Activated naive CD8-positive, alpha-beta T cell treated with anti-CD3 and anti-CD28 coated beads, Interleukin-2, amount 10 ng/mL, durations not matched to agents 7 days and 5 days (primary cell): ENCODE measurements at places on chromosomes 6 and 20. TPM values are rescaled to one million over a fixed set of nuclear protein-coding genes. Genes with fewer than 3 reads are reported as not detected.
A peak's percentile ranks its signal among the peaks of the same experiment; 100 is the strongest.

GRCh38 chr20:45254383-45255262 is at the start of gene SLPI:
Gene SLPI (minus strand): TSS chr20:45254564. CDS start chr20:45254543, 21 bp downstream.
- DNase-seq, result no peak

DNA sequence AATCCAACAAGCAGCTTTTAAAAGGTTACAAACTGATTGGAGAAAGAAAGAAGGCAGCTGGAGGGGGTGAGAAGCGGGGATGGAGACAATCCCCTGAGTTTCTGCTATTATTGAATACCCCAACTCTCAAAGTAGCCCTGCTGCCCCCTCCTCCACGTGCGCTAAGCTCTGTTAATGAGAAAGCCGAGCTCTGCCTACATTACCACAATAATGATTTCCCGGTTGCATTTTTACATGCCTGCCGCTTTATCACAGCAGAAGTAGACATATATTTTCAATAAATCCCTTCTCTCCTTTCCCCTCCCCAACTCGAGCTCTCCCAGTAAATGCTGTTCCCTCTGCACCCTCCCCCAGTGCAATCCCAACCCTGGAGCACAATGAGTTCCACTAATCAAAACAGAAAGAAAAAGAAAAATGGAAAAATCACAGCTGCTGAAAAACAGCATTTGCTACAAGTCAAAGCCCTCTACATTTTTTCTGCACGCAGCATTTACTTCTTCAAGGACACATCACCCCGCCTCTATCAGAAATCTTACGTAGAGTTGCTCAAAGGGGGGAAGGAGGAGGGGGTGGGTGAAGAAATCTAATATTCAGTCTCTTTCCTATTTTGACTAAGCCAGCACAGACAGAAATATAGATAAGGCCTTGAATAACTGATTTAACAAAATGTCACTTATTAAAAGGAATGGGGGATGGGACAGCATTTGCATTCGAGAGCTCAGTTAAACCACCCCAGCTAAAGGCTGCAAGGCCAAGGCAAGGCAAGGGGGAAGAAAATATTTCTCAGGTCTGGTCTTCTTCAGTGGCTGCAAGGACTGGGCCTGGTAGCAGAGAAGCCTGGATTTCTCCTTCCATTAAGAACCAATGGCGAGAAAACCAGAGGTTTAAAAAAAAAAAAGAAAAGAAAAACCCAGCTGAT is 10.7 kb downstream of the TRERF1 start:
- DNase-seq, result no peak

DNA sequence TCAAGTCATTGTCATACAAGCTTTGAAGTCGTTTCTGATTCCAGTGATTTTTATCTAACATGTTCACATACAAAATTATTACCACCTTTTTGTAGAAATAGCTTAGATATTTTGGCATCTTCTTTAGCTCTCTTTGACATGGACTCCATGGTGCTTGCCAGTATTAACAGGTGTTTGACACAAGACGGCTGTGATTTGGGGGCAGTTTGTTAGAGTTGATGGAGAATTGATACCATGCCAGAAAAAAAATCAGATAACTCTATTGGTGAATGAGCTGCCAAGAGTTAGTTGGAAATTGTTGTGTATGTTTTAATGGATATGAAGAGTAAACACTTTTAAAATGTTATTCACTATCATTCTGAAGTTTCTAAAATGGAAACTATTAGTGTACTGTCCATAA is 146.6 kb upstream of the LAMP5 start:
- DNase-seq, result no peak

- no peak for DNase-seq
Observed at GRCh38 chr20:51651921-51652549, 109.5 kb upstream of the NFATC2 start.

DNA sequence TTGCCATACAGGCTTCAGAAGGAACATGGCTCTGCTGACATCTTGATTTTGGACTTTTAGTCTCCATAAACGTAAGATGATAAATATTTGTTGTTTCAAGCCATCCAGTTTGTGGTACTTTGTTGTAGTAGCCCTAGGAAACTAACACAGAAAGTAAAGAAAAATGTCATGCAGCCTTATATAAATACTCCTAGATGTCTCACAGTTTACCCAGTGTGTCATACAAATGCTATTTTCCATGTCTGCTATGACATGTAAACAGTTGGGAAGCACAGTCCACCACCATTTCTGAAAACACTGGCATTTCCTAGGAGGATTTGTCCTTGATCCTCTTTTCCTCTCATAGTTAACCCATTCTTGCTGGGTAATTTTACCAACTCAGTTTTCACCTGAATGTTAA is 30.6 kb upstream of the ME1 start:
- DNase-seq, result no peak

DNA sequence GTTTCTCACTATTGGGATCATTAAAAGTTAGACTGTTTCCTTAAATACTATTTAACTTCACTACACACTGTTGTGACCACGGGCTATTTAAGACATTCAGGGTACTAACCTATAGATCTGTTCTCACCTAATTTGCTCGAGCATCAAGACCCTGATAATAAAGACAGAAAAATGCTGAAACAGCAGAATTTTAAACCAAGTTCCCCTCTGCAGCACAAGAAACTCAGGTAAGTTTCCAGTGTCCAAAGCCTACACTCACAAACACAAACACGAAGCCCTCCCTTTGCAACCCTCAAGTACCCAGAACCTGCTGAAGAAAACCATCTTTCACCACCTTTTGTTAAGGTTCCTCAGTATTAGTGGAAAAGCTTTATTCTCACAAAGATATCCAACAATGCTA is 4.0 kb downstream of the SNX5 start:
- no peak for DNase-seq

GRCh38 chr6:80174900-80175572 is 68.6 kb downstream of the BCKDHB start:
- DNase-seq, result no peak

- DNase-seq, result peak; percentile 64
Observed at GRCh38 chr20:1674361-1674760, 16.8 kb upstream of the SIRPG start.

DNA sequence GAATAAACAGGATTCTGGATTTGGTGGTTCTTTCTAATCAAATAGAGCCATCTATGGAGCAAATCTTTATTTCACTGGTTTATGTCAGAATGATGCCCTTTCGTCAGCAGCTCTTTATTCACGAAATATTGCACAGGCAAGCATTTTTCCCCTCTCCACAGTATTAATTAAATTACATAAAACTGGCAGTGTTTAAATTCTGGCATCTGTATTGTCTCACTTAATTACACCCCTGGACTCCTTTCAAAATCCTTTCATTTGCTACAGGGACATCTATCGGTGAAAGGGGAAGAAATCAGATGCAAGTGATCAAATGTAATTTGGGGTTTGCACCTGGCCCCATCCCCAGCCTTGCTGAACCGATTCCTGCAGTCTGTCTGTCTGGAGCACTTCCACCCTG is 801.9 kb downstream of the QKI start:
- no peak for DNase-seq

DNA sequence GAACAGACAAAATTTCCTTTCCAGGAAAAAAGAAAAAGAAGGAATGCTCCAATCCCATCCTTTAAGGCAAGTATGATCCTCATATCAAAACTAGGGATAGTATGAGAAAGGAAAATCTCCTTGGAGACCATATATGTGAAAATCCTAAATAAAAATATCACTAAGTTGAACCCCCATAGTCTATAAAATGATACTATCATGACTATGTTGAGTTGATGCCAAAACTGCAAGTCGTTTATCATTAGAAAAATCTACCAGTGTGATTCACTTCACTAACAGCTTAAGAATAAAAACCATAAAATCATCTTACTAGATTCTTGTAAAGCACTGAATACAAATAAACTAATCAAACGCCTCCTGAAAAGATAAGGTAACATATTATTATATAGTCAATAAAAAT is 76.6 kb upstream of the STXBP5 start:
- DNase-seq, result no peak

DNA sequence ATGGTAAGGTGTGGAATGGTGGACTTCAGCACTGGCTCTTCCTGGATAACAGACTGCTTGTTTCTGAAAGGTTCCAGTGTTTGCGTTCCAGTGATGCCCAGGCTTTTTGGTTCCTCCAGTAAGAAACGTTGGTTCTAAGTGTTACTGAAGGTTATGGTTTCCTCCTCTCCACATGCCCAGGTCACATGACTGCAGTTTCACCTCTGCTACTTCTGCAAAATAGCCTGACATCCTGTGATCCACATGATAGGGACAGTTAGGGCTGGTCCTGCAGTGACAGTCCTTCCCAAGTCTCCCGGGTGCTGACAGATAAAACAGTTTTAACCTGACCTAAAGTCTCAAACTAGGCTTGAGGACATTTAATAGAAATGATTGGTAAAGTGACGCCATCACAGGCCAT is 132.2 kb upstream of the CST7 start:
- DNase-seq, result no peak

DNA sequence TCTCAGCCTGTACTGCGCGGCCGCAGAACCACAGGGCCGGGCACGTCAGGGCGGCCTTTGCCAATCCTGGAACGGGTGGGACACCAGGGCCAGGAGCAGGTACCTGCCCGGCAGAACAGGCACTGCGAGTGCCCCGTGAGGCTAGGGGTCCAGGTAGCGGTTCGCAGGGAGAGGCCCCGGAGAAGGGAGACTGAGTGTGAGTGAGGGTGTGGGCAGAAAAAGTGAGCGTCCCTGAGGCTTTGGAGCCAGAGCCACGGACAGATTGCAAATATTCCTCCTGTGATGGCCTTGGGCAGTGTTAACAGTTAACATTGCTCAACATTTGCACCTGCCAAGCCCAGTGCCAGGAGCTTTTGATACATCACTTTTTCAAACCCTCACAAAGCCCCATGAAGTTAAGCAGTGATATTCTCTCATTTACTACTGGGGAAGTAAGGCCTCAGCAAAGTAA is 491 bp downstream of the GNMT start:
- no peak for DNase-seq

- DNase-seq, result peak; percentile 57
Observed at GRCh38 chr6:7541175-7542064, at the start of gene DSP. Gene DSP (plus strand): TSS chr6:7541671. CDS start chr6:7541916, 245 bp downstream.

DNA sequence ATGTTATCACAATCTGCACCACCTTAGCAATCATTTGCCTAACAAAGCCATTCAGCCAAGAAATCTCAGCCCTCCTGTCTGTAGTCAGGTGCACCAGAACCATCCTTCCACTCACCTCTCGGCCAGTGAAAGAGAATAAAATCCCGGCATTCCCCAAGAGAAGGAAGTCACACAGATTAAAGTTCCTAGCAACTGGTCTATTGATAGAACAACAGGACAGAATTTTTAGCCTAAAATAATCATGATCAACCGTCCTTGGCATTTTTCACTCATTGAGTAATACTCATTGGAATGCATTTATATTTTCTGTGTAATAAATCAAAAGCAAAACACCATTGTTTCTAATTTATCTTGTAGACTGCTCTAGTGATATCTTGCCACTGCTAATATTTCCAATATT is 85.7 kb upstream of the CDH4 start:
- no peak for DNase-seq

DNA sequence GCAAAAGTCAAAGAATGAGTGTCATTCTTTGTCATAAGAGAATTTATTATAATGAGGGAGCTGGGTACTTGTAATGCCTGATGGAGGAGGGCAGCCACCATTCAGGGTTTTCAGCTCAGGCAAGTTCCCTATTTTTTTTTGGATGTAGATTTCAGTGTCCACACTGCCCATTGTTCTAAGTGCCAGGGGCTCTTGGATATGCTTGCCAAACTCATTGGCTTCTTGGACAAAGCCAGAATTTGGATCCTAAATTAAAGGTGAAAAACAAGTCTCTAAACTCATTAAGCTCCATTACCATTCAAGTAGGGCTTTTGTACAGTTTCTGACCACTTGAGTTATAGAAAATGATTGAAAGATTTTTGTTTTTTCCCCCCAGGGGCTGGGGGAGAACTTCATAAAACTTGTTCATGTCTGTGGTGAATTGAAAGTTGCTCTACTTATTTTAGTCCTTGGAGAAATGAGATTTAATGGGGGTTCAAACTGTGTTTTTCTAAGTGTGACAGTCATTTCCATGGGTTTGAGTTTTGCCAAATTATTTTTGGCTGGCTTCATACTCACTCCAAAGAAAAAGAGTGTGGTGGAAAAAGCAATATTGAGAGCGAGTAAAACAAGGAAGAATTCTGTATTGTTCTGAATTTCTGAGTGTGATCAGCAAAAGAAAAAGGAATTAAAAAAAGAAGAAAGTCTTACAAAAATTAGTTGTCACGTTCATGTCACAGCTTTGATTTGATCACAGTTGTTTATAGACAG is 46.0 kb downstream of the TIAM2 start:
- no peak for DNase-seq

- no peak for DNase-seq
Observed at GRCh38 chr20:38334016-38334415, 12.3 kb upstream of the LBP start.

DNA sequence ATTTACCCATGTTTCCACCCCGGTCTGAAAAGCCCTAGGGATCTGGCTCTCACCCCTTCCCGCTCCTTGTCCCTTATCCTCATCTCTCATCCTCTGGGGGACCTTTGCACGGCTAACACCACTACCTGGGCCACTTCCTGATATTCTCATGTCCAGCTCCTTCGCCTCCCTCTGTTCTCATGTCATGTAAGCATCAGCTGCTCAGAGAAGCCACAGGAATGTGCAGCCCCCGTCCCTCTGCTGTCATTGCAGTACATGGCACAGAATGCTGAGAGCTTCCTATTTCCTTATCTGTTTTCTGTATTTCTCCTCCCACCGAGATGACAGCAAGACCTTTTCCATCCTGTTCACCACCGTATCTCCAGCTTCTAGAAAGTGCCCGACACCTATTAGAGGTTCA is 102.4 kb downstream of the MTHFD1L start:
- no peak for DNase-seq

GRCh38 chr6:85672623-85673022 is 29.9 kb upstream of the SYNCRIP start:
- no peak for DNase-seq

Gene TREM2
- total RNA-seq, result 1.9 TPM

Gene RPRD1B
- total RNA-seq, result 39.2 TPM

Gene PCNA
- 393 TPM for total RNA-seq

Gene GSTA3
- total RNA-seq, result not detected

Gene HLA-DOA
- total RNA-seq, result 7.5 TPM

Gene DEFB124
- not detected for total RNA-seq

Gene CST7
- total RNA-seq, result 92.4 TPM

Gene TMEM217
- 1.4 TPM for total RNA-seq

Gene IPCEF1
- total RNA-seq, result 46.4 TPM

Gene PTK6
- 0.11 TPM for total RNA-seq

Gene MUC21
- total RNA-seq, result not detected

Gene MCHR2
- total RNA-seq, result not detected

Gene PDE7B
- 0.42 TPM for total RNA-seq

Gene TRIM26
- 79.3 TPM for total RNA-seq

Gene MUCL3
- total RNA-seq, result not detected
